ENCODE measurements at places on chromosomes 16 and 17. TPM values are rescaled to one million over a fixed set of nuclear protein-coding genes. Genes with fewer than 3 reads are reported as not detected.

P3H4 gene
- 5.4 TPM for polyA plus RNA-seq

TAC4 gene
- not detected for polyA plus RNA-seq

ZSCAN10 gene
- not detected for polyA plus RNA-seq

OR1A1 gene
- not detected for polyA plus RNA-seq

KRT28 gene
- polyA plus RNA-seq: not detected

ABCC11 gene
- not detected for polyA plus RNA-seq

All from CD8-positive, alpha-beta memory T cell (primary cell).